ENCODE measurements at places on chromosomes 16 and 17. TPM values are rescaled to one million over a fixed set of nuclear protein-coding genes. Genes with fewer than 3 reads are reported as not detected.

The STARD3 gene
- total RNA-seq = 63.9 TPM

The GINS2 gene
- total RNA-seq = 0.26 TPM

The C17orf67 gene
- total RNA-seq = 0.78 TPM

The CMC2 gene
- 15.5 TPM for total RNA-seq

DNA sequence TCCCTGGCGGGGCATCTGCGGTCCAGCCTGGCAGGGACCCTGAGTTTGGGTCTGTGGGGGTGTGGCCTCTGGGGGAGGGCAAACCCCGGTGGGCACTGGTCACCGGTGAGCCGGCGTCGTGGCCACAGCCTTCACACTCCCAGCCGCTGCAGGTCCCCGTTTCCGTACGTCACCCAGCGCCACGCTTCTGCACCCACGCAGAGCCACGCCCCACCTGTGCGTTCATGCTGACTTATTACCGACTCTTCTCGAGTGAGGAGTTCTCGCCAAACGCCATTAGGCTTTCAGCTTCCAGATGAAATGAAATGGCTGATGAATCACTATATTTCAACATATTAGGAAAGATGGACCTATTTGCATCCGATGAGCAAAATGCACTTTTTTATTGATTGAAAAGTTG is 8.8 kb upstream of the SSTR5 start:
- no peak overlapping the region for H3K27ac ChIP-seq
- H3K4me1 ChIP-seq = no peaks in the 10 kb centered on the region
- no peak overlapping the region for H3K4me3 ChIP-seq
- DNase-seq = no peak

DNA sequence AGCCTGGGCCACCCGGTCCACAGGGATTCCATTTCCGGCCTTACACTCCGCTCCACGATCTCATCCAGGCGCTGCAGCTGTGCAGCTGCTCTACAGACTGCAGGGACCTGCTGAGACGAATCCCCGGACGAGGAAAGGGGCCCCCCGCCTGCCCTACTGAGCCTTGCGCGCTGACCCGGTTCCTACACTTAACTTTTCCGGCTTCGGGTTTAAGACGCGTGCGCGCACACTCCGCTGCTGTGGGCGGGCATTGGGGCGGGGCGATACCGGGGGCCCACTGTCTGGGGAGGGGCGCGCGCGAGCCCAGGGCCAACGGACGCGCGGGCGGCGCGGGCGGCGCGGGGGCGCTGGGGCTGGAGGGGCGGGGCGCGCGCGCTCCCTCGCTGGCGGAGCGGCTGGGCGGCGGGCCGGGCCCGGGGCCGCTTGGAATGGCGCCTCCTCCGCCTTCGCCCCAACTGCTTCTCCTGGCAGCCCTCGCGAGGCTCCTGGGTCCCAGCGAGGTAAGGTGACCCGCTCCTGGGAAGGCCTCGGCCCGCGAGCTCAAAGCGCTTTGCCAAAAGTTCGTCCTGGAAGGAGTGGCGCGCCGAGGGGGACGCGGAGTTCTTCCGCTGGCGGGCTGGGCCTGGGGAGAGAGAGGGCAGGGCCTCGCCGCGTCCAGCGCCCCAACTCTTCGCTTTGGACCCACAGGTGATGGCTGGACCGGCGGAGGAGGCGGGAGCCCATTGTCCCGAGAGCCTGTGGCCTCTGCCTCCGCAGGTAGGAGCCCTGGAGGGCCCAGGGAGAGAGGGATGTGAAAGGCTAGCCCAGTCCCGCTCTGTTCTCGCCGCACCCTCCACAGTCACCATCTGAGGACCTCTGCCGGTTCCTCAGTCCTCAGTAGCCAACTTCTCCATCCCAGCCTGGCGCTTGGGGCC is at the start of gene TP53I13:
Gene TP53I13 (plus strand): TSS at position 371 of the 914 bp plus-strand sequence. CDS start 58 bp downstream, at position 429.
- H3K4me3 ChIP-seq = peak within 1 kb of the TSS; percentile 40
- H3K27ac ChIP-seq = peak within 1 kb of the TSS; percentile 90
- no peaks in the 10 kb centered on the region for H3K27me3 ChIP-seq
- peak; percentile 94 for DNase-seq

DNA sequence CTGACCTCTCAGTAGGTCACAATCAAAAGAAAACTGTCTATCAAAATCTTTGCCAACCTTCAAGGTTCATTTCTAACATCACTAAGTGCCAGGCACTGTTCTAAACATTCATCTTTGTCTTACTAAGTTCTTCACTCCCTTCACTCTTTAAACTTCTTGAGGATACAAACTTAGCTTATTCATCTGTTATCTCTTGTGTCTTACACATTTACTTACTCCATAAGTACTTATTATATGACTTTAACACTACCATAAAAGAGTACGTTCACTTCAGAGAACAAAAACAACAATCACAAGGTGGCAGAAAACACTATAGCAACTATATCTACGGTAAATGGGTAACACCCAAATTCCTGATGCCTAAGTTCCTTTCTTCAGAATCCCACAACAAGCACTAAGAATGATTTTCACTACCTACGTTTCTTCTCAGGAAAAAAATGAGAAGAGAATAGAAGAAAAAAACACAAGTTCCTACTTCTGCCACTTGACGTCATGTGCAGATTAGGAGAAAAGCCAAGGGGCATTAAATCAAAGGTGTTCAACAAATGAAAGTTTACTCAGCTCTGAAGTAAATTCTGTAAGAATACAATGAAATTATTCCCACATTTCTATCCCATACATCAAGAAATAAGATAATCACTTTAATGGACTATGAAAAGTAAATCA is 29.2 kb downstream of the KANSL1 start:
- H3K27me3 ChIP-seq = no peaks in the 10 kb centered on the region
- H3K27ac ChIP-seq = no peak overlapping the region
- no peak for DNase-seq
- H3K4me1 ChIP-seq = peaks cover 71% of the 10 kb centered on the region
- H3K36me3 ChIP-seq = peaks cover 2% of the 10 kb centered on the region

DNA sequence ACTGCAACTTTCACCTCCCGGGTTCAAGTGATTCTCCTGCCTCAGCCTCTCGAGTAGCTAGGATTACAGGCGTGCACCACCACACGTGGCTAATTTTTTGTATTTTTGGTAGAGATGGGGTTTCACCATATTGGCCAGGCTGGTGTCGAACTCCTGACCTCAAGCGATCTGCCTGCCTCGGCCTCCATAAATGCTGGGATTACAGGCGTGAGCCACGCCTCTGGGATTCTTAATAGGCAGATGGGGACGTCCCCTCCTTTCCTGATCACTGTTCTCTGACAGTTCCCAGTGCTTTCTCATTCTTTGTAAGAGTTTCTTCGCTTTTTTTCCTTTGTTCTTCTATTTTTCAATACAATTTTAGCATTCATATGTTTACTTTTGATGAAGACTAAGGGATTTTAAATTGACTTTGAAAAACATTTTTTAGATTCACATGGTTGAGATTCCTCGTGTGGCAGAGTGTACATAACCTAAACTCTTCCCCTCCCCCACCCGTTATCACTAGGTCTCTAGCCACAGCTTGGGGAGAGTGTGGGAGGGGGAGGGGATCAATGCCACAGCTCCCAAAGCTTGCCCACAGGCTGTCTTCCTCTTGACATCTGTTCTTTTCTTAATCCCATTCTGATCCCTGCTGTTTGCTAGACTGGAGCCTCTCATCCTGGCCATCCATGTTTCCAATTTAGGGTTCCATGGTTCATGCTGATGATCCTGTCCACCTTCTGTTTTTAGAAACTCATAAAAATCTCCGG is 11.0 kb downstream of the ADORA2B start:
- DNase-seq = no peak
- H3K4me1 ChIP-seq = no peaks in the 10 kb centered on the region
- H3K4me3 ChIP-seq = no peak overlapping the region
- no peak overlapping the region for H3K27ac ChIP-seq
- no peaks in the 10 kb centered on the region for H3K27me3 ChIP-seq

DNA sequence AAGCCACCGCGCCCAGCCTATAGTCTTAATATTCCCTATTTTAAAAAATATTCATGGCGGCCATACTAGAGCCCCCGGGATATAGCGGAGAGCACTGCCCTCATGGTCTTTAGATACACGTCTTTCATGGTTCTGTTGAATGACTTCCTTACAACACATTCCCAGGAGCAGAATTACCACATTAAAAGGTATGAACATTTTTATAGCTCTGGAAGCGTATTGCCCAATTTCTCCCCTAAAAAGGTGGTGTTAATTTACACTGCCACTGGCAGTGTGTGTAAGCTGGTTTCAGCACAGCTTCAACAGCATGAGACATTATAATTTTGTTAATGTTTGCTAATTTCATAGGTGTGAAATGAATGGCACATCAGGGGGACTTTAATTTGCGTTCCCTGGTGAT is 19.0 kb downstream of the C17orf100 start:
- H3K36me3 ChIP-seq = no peaks in the 10 kb centered on the region
- no peak overlapping the region for H3K4me3 ChIP-seq
- H3K4me1 ChIP-seq = peaks cover 11% of the 10 kb centered on the region
- no peak overlapping the region for H3K27ac ChIP-seq
- no peaks in the 10 kb centered on the region for H3K27me3 ChIP-seq
- DNase-seq = no peak

GRCh38 chr16:74298104-74298503 is 1.5 kb downstream of the PSMD7 start:
- peaks cover 16% of the 10 kb centered on the region for H3K36me3 ChIP-seq
- peaks cover 32% of the 10 kb centered on the region for H3K4me1 ChIP-seq
- H3K4me3 ChIP-seq = no peak overlapping the region

DNA sequence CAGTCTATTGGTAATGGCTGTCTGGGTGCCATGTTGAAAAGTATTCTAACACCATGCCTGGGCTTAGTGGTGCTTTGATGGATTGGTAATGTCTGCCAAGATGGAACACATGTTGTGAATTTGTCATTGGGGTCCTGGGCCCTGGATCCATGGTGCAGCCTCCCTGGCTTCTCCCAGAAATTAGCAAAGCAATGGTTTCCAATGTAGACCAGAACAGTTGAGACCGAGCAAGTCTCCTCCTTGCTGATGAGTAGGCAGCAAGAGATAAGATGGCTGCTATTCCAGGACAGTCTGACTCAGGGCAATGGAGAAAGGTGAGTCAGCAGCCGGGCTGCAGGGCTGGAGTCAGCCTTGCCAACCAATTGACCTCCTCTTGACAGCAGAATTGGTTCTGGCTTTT is 30.8 kb downstream of the GPR139 start:
- no peaks in the 10 kb centered on the region for H3K27me3 ChIP-seq
- H3K4me1 ChIP-seq = no peaks in the 10 kb centered on the region
- H3K36me3 ChIP-seq = no peaks in the 10 kb centered on the region
- no peak overlapping the region for H3K4me3 ChIP-seq
- H3K27ac ChIP-seq = no peak overlapping the region
- no peak for DNase-seq

DNA sequence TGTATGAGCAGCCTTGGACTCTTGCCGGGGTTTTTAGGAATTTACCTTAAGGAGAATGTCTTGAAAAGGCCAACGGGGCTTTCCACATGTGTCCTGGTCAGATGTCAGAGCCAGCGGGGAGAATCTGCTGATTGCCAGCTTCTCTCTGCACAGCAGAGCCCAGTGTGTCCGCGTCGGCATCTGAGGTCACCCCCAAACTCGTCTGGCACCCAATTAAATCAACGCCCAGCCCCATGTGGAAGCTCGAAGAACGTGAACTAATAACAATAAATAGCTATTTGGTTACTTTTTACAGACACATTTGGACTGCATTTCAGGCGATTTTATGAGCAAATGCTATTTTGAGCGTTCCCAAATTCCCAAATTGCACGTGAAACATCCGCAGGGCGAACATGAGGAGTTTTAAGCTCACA is 303.5 kb downstream of the FOXL1 start:
- no peaks in the 10 kb centered on the region for H3K36me3 ChIP-seq
- DNase-seq = no peak
- H3K27ac ChIP-seq = no peak overlapping the region

- no peak overlapping the region for H3K27ac ChIP-seq
- no peak for DNase-seq
- H3K36me3 ChIP-seq = no peaks in the 10 kb centered on the region
- peaks cover 11% of the 10 kb centered on the region for H3K4me1 ChIP-seq
- H3K27me3 ChIP-seq = no peaks in the 10 kb centered on the region
These were observed 54.8 kb upstream of the DHX40 start for GRCh38 chr17:59510611-59511010.

GRCh38 chr16:9148374-9149015 is 57.1 kb downstream of the HAPSTR1 start:
- no peak for DNase-seq
- H3K36me3 ChIP-seq = no peaks in the 10 kb centered on the region
- no peaks in the 10 kb centered on the region for H3K4me1 ChIP-seq
- no peak overlapping the region for H3K27ac ChIP-seq
- H3K4me3 ChIP-seq = no peak overlapping the region

Data from body of pancreas (tissue), 4 donors.